Stimulated activated CD4-positive, alpha-beta T cell treated with anti-CD3 and anti-CD28 coated beads, Interleukin-15, amount 100 ng/mL, for 1 hour (primary cell): ENCODE measurements at places on chromosomes 2 and 18.

DNA sequence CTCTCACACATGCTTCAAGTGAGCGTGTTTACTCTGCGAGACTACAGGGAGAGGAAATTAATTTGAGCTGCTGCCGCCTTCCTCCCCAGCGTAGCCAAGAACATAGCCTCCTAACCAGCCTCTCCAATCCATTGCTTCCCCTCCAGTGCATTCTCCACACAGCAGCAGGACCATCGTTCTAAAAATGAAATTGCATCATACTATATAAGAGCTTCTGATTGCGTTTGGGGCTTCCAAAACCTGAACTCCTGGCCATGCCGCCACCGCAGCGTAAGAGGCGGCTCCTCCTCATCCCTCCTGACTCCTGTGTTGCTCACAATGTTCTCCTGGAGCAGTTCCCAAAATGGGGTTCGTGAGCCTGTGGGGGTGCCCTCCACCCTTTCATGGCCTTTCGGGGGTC, 142.1 kb downstream of the MYT1L start:
- DNase-seq, result no peak

GRCh38 chr2:66418381-66418780, 16.5 kb upstream of the MEIS1 start:
- no peak for DNase-seq

DNA sequence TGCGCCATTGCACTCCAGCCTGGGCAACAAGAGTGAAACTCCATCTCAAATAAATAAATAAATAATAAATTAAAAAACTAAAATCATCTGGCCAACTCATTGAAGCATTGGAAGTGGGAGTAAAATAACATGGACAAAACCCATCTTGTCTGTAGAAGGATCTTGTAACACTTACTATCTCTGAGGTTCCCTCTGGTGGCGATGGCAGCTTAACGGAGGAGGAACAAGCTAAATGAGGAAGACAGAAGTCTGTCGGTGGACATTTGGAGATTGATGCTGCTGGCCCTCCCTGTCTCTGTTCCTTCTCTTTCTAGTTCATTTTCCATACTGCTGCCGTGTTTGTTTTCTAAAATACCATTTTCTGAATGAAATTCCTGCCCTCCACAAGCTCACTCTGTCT, 43.4 kb downstream of the ZCCHC2 start:
- no peak for DNase-seq

- no peak for DNase-seq
Measured at GRCh38 chr2:69945441-69945840, 16.0 kb downstream of the ASPRV1 start.

GRCh38 chr18:38884050-38884449, 1318.5 kb upstream of the CELF4 start:
- DNase-seq, result no peak

- DNase-seq, result no peak
Measured at GRCh38 chr18:13620206-13620672, 106.1 kb downstream of the FAM210A start.

DNA sequence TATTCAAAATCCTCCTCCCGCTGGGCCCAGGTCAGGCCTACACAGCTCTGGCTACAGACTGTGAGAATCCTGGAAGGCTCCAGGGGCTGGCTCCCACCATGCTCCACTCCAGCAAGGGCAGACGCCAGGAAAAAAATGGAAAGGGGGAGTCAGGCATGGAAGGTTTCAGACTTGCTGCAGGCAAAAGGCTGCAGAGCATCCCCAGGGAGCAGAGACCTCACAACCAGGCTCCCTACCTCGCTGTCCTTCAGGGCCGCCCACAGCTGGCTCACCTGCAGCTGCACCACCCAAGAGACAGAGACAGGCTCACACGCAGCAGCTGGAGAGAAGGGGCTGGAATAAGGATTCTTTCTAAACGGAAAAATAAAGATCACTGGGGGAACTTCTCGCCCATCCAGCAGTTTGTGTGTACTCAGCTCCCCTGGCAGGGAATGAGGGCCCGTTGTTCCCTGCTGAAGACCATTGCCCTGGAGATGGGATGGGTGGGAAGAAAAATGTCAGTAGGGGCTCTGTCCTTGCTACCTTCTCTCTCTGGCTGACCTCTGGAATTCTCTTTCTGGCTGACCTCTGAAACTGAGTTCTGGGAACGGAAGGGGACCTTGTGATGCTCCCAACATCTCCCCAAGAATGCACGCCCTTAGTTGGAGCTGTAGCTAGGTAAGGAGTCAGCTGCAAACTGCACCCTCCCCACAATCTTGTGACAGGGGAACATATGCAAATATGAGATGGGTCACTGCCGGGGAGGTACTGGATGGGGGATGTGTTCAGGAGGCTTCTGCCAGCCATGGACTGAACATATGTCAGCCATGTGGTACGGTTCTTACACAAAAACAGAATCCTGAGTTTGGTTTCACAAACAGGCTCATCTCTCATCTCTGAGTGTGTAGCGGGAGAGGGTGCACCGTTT, 34.5 kb downstream of the BCL2 start:
- no peak for DNase-seq

DNA sequence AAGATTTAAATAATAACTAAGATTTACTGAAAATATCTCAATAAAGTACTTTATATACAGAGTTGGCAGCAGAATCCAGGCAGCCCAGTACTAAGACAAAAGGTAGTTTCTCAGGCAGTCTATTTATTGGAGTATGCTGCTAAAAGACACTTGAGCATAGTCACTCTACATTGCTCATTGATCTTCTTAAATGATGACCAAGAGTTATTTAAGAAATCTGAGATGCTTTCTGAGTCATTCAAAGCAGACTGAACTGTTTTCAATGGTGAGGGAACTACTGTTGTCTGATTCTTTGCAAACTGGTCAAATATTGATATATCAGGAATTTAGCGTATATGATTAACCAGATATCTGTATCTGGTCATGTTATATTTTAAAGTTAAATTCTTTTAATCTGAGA, 133.6 kb downstream of the PHLPP1 start:
- DNase-seq, result no peak

DNA sequence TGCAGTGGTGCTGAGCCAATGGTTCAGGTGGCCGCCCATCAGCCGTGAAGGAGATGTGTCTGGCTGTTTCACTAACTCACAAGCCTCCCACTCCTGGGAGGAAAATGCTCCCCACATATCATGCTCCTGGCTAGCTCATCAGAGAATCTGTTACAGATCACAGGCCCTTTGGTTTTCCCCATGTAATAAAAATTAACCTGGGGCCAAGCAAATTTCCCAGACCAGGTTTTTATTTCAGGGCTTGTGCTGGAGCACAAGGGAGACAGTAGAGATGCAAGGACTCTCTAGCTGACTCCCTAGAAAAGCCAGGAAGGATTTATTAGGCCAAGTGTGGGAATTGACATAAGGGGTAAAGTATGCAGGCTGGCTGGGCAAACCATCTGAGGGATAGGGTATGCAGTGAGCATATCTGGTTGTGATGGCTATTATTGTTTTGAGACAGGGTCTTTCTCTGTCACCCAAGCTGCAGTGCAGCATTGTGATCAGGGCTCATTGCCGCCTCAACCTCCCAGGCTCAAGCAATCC, 40.6 kb upstream of the CCBE1 start:
- DNase-seq, result no peak

DNA sequence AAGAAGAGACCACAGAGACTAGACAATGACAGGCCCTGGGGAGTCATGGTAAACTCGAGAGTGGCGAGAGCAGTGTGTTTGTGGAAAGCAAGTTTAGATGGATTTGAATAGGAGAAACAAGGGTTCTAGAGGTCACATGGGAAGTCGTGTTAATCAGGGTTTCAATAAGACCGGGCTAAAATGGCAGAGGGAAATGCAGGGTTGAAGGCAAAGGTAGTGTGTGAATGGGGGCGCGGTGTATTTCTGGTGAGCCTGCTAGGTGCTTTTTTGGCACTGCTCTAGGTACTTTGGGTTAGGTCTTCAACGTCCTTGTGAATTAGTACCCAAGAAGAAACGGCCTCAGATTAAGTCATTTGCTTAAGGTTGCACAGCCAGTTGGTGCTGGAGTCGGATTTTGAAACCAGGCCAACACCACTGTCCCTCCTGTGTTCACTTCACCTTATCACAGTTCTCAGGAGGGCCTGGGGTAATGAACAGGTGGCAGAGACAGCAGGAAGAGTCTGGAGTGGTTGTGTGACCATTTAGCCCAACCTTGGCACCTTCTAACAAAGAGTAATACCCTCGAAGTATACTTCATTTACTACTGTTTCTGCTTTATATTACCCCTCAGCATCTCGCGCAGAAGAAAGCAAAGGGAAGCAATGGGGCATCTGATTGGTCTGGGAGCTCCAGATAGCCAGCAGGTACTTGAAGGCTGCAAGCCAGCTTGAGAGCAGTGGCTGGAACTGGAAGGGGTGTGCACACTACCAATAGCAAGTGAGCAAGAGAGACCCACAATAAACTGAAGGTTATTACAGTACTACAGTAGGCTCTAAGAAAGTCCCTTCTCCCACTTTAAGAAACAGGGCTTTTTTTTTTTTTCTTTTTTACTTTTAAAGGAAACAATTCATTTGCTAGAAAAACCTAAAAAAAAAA, 33.4 kb upstream of the GAREM2 start:
- no peak for DNase-seq

GRCh38 chr2:80001701-80002101, 302.9 kb downstream of the LRRTM1 start:
- no peak for DNase-seq

GRCh38 chr18:62584241-62585120, 61.7 kb downstream of the ZCCHC2 start:
- peak; percentile 60 for DNase-seq

GRCh38 chr2:68379184-68379708, 14.2 kb downstream of the PLEK start:
- no peak for DNase-seq

- no peak for DNase-seq
Measured at GRCh38 chr2:55902971-55903370, 20.6 kb downstream of the EFEMP1 start.

DNA sequence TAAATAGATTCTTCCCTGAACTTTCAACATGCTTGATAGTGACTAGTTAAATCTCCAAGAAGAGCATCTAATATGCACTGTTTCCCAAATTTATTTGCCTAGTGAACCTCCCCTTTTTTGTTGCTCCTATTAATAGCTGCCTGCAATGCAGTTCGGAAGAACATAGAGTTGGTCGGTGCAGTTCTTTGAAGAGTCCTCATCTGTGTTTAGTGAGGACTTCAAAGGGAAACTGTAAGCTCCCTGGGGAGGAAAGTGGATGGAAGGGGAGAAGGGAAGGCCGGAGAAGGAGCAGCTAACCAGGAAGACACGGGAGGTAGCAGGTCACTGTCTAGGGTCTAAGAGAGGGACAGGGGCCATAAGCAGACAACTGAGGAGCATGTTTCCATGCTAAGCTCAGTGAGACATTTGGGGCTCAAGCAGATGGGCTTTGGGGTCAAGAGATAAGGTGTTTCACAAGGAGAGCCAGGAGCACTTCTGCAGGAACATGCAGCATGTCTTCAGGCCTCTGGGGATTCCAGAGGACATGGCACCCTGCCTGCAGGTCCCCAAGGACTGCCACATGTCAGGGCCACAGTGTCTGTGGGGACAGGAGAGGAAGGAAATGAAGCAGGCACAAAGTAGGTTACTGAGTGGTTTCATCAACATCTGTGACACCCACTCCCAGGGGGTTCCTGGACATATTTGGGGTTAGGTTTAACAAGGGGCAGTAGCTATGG, 48.7 kb upstream of the ANXA4 start:
- DNase-seq, result no peak

DNA sequence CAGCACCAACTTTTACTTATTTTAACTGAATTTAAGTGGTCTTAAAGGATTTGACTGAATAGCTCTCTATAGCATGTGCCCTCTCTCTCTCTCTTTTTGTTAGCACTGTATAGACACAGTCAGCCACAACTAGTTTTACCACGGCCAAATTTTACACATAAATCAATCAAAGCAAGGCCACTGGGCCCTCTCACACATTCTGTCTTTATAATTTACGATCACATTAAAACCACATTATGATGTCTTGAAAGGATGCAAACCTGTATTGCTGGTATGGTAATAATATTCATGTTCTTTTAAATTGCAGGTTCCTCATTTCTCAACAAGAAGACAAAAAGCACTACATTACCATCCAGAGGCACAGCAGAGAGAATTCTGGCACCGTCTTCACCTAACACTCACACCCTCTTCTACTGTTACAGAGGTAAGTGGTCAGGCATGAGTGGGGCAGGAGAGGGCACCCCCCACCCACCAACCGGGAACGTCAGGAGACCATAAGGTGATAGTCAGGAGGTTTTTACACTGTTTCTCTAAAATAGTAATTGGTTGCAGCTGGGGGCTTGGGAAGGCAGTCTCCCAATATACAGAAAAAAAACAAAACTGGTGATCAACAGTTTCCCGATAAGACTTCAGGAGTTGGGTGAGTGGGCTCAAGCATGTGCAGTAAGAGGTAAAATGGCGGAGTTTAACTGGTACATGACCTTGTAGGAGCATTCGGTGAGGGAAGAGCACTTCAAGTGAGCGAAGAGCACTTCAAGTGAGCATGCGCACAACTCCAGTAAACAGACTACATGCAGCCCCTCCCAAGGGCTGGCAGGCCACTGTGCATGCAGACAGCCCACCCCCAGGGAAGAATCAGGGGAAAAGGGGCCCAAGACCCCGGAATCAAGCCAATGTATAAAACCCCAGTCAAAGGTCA, 296.7 kb downstream of the PIEZO2 start:
- no peak for DNase-seq

GRCh38 chr2:210961249-210961648, 404.9 kb downstream of the CPS1 start:
- DNase-seq, result no peak

- no peak for DNase-seq
Measured at GRCh38 chr18:25876330-25876948, 214.0 kb downstream of the SS18 start.

DNA sequence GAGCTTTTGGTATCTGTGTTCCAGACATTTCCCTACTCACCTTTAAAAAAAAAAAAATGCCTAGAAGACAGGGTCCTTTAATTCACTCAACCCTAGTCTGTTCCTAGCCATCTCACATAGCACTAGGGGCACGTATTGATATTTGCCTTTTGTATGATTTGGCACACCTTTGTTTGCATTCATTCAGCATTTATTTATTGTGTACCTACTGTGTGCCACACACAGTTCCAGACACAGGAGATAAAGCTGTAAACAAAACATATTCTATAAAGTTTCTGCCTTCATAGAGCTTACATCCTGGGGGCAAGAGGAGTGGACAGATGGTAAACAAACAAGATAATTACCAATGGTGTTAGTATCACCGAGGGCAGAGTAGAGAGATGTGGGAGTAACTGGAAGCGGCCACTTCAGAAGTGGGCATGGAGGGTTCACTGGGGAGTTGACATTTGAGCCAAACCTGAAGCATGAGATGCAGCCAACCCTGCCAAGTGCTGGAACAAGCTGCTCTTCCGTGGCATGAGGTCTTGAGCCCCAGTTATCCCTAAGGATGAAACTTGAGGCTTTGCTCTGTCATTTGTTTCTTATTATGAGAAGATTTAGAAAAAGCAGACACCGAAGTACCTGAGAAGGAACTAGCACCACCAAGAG, 18.2 kb downstream of the MAPRE2 start:
- DNase-seq, result no peak

DNA sequence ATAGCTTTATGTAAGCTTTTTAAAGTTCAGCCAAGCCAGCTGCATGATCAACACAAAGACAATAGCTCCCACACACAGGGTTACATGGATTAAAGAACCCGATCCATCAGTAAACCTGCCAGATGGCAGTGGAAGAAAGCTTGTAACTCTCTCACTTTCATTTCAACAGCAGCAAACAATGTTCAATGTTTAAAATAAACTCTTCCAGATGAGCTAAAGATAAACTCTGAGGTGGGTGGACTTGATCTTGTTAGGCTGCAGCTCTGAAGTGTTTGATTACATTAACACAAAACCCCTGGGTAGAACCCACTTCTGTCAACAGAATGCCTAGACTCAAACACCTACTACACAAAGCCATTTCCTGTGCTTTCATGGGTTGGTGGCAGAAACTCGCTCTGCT, 13.9 kb downstream of the RDH14 start:
- DNase-seq, result no peak
